NK-92 treated with Interleukin-12 subunit alpha and Interleukin-12 subunit beta, amount 100 ng/mL, for 24 hours (cell line): ENCODE measurements at places on chromosomes 16 and 17.

DNA sequence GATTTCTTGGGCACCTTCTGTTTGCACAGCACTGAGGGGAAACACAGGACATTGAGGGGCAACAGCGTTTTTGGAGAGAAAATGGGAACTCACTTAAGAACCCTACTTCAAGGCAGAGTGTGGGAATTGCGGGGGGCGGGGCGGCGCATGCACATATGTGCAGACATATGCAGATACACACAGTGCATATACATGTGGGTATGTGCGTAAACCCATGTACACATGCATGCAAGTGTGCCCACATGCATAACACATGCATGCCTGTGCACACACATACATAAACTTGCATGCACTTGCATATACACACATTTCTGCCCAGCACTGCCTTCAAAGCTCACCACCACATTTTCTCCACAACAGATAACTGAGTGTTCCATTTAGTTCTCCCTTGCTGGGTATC lies 32.4 kb downstream of the NLRC5 start:
- no peak for DNase-seq

GRCh38 chr17:6560496-6560895 lies 4.1 kb upstream of the PITPNM3 start:
- no peak for DNase-seq

DNA sequence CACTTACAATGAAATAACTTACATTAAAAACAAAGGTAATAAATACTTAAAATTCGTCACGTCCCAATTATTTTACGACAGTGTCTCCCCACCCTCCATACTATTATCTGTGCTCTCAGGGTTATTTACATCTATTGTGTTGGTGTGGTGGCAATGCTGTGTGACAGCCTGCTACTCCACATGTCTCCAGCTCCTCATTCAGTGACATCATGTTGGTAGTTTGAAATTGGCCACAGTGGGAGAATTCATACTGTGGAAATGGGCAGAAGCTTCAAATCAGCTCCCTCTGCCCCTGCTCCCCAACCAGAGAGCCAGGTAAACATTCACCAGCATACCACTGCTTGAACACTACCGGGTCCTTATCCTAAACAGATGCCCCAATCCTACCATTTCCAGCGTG lies 6.3 kb downstream of the TNS4 start:
- no peak for DNase-seq

GRCh38 chr16:57341441-57342303 lies 16.9 kb upstream of the CCL22 start:
- no peak for DNase-seq

- no peak for DNase-seq
Measured at GRCh38 chr17:76337413-76337777, 16.3 kb downstream of the PRPSAP1 start.

GRCh38 chr17:46124695-46125592 lies 68.3 kb downstream of the KANSL1 start:
- no peak for DNase-seq

DNA sequence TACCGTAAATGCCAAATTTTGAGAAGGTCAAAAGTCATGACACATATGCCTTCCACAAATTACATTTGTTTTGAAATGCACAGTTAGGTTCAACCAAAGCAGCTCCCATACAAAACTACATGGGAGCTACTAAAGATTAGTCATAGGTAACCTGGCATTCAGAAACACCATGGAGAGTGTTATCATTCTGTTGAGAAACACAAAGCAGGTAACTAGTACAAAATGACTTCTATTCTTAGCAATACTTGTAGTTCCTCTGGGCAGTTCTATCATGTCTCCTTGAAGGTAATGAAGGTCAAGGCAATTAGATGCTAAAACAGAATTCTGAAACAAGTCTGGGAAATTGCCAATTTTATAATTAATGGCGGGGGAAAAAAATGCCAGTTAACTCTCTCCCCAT lies 39.4 kb downstream of the KCNJ16 start:
- no peak for DNase-seq

DNA sequence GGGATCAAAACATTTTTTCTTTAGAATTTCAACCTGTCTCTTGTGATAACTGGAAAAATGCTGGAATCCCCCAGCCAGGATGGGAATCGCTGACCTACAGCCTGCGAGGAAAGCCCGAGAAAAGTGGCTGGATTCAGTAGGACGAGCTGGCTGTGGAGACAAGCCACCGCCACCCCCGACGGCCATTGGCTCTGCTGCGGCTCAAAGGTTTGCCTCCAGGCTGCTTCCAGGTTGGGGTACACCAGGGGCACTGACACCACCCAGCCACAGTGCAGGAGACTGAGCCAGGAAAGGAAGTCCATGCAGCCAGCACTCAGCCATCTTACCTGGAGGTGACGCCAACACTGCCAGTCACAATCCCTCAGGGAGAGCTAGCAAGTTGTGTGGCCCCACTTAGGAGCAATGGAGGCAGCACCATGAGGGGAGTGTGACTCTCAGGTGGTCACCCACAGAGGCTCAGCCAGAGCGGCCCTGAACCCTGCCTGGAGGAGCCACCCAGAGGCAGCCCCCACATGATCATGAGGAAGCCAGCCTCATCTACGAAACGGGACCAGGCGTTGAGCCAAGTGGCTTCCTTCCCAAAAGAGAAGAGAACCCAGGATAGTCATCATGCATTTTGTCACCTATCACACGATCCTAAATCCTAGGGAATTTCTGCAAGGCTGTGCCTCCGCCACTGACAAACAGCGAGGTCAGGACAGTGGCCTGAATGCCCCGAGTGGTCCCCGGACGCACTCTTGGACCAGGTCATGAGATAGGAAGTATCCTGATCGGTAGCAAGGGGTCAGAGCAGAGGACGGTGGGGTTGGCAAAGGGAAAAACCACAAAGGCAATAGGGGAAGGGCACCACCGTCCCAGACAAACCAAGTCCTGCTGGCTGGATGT lies 84.8 kb downstream of the RBFOX3 start:
- no peak for DNase-seq

GRCh38 chr16:30069611-30070462 lies 4.3 kb downstream of the ALDOA start:
- DNase-seq: no peak

GRCh38 chr17:4116516-4116915 lies 26.3 kb downstream of the ZZEF1 start:
- no peak for DNase-seq

- no peak for DNase-seq
Measured at GRCh38 chr16:84531671-84532111, 27.2 kb upstream of the MEAK7 start.

DNA sequence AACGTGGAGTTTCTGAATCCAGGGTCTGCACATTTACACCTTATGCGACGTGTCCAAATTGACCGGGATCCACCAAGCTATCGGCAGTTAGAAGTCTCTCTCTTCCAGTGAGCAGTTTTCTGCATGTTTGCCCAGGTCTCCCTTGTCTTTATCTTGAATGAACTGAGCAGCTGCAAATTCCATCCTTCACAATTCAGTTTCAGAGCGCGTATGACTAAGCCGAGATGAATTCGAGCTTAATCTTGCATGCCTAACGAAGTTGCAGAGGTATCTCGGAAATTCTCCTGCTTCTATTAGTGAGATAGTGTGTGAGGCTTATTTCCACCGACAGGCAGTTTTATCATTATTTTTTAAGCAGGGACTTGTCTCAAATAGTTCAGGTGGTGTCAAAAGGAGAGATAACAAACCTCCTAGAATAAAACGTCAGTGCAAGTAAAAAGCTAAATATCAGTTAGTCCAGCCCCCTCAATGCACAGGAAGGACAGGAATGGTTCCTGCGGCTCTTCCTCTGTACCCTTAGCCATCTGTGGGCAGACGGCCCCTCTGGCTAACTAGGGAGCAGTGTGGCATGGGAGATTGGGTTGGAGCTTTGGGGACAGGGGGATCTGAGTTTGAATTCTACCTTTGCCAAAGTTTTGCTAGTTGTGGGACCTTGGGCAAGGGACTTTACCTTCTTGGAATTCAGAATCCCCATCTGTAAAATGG lies 93.0 kb upstream of the GPR139 start:
- DNase-seq: no peak

DNA sequence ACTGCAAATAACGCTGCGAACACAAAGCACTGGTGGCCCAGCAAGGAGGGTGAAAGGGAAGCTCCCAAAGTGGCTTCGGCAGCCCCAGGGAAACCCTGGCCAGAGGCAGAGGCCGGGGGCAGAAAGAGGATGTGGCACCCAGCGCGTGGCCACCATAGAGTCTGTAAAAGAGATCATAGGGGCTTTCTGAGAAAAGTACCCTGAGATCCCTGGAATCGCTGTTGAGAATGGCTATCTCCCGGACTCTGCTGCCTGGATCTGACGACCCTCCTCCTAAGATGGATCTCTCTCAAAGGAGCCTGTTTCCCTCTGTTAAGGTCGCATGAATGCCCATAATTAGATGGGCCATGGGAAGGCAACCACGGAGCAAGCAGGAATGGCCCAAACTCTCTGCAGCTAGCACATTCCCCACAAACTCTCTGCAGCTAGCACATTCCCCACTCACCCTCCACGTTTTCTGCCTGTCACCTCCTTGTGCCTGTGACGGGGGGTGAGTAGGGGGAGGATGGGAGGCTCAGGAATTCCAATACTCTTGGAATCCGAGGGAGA lies 364.4 kb downstream of the XYLT1 start:
- no peak for DNase-seq

DNA sequence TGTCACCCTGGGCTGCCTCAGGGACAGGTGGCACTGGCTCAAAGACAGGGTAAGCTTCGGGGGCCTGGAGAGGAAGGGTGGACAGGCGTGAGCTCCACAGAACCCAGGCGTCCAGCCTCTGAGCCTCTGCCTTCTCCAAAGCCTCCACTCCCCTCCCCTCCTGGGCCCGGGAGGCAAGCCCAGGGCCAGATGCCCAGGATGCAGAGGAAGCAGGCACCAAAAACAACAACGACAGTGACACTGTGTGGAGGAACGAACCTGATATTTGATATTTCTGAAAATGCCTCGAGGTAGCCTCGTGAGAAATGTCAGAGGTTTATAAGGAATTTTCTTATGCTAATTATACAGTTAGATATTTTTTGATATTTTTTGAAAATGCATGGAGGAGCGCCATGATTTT lies 6.0 kb downstream of the BCL7C start:
- DNase-seq: no peak

- peak; percentile 17 for DNase-seq
Measured at GRCh38 chr17:10292057-10292937, 80.5 kb downstream of the MYH13 start.

GRCh38 chr17:8468127-8468526 lies 32.4 kb downstream of the NDEL1 start:
- no peak for DNase-seq

DNA sequence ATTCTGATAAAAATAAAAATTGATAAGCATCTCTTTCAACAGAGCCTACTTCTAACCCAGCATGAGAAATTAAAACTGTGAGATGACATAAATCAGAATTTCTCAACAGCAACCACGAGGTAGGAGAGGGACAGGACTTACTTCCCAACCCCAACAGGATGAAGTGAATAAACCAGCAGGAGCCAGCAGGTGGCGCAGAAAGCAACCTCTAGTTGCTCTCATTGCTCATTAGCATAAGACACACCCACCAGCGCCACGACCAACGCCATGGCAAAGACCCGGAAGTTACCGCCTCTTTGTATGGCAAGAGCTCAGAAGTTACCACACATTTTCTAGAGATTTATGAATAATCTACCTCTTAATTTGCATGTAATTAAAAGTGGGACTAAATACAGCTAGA lies 189.4 kb upstream of the CDH8 start:
- no peak for DNase-seq

DNA sequence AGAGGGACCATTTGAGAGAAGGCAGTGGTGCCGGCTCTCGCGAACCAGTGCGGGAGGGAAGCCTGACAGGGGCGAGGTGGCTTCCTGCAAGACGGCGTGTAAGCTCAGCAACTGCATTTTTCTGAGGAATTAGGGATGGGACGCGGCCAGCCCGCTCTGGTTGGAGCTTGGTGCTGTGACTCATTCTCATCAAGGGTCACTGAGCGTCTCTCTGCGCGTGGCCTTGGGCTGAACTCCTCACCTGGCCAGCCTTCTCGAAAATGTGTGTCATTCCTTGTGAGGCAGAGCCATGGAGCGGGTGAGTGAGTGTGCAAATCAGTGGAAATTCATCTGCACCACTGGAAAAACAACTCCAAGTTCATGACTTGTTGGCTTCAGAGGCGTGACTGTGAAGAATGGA lies 52.8 kb downstream of the NTN1 start:
- no peak for DNase-seq

- peak; percentile 80 for DNase-seq
Measured at GRCh38 chr16:48596326-48596725, 13.7 kb downstream of the N4BP1 start.

GRCh38 chr17:693791-694638 lies 20.6 kb downstream of the VPS53 start:
- DNase-seq: no peak

DNA sequence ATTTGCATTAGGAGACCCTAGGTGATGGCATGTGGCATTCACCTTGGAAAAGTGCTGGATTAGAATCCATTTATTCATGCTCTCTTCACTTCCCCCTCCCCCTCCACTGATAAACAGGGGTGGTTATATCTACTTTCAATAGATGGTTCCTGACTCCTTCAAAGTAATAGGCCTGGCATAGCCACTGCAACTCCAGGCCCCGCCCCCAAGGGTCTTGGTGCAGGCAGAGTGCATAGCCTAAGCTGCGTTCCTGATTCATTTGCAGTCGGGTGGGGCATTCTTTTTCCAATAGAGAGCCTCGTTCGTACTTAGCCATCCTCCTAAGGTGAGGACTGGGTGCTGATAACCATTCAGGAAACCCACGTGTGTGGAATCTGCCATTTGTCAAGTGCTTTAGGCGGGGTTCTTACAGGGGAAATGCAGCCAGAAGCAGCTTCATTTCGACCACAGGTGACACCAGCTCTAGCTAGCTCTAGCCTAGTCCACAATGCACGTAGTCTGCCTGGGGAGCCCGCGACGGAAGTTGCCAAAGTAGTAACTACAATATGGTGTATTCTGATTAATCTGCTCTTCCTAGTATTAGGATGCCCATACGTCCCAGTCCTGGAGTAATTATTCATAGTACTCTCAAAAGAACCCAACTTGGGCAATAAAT lies 11.1 kb downstream of the UBE2O start:
- DNase-seq: no peak

GRCh38 chr16:13138528-13138927 lies 237.1 kb downstream of the SHISA9 start:
- no peak for DNase-seq

GRCh38 chr16:59053911-59054310 lies 319.8 kb upstream of the GOT2 start:
- DNase-seq: no peak
